ENCODE measurements at places on chromosomes 7 and 10.

GRCh38 chr10:103820101-103821062 lies 35.0 kb downstream of the SH3PXD2A start:
- no peak for DNase-seq

DNA sequence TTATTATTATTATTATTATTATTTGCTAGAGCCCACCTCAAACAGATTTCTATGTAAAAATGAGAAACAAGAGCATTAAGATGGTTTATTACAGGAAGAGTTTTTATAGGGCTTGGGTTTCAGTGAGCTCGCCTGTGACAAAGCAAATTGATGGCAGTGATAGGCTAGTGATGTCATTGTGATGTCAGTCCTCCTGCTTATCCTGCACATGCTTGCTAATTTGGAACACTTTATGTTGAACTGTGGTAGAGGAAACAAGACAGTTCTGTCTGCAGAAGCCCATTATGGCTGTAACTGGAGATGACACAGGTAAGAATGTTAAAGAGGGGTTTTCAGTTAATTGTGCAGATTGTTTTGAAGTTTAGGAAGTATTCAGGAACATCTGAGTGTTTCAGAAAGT lies 68.3 kb downstream of the CREM start:
- DNase-seq: no peak

DNA sequence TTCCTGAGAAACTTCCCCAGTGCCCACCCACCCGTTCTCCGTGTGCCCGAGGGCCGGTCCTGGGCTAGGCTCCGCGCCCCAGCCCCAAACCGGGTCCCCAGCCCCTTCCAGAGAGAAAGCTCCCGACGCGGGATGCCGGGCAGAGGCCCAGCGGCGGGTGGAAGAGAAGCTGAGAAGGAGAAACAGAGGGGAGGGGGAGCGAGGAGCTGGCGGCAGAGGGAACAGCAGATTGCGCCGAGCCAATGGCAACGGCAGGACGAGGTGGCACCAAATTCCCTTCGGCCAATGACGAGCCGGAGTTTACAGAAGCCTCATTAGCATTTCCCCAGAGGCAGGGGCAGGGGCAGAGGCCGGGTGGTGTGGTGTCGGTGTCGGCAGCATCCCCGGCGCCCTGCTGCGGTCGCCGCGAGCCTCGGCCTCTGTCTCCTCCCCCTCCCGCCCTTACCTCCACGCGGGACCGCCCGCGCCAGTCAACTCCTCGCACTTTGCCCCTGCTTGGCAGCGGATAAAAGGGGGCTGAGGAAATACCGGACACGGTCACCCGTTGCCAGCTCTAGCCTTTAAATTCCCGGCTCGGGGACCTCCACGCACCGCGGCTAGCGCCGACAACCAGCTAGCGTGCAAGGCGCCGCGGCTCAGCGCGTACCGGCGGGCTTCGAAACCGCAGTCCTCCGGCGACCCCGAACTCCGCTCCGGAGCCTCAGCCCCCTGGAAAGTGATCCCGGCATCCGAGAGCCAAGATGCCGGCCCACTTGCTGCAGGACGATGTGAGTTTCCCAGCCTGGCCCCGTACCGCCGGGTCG lies at the start of gene SCD:
SCD (plus strand) TSS at position 469 of the 803 bp plus-strand sequence; CDS start at position 741, 272 bp downstream.
- DNase-seq: peak; percentile 95

DNA sequence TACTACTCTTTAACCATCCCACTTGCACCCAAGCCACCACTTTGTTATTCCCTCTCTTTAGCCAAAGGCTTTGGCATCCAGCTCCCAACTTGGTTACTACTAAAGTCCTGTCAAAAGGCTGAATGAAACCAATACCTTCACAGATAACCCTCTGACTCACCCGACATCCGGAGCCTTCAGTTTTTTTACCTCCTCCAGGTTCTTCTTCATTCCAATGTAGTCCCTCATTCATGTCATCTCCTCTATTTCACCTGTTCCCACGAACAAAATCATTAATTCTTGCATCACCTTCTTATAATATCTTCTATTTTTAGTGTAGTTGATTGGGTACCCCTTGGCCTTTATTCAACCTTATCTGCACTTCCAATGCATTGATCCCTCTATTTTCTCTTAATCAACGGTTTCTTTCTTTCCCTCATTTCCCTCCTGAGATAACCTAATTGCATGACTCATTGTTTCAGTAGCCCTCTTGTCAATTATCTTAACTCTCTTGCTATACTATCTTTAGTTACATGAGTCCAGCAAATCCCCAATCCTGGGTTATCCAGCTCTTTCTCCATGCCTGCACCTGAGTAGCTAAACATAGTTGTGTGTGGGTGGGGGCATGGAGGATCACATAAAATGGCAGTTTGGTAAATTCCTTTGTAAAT lies 87.2 kb upstream of the COL1A2 start:
- DNase-seq: no peak

GRCh38 chr7:42448901-42449300 lies 211.9 kb upstream of the GLI3 start:
- no peak for DNase-seq

- DNase-seq: no peak
Observed at GRCh38 chr7:39733881-39734632, 110.7 kb downstream of the RALA start.

DNA sequence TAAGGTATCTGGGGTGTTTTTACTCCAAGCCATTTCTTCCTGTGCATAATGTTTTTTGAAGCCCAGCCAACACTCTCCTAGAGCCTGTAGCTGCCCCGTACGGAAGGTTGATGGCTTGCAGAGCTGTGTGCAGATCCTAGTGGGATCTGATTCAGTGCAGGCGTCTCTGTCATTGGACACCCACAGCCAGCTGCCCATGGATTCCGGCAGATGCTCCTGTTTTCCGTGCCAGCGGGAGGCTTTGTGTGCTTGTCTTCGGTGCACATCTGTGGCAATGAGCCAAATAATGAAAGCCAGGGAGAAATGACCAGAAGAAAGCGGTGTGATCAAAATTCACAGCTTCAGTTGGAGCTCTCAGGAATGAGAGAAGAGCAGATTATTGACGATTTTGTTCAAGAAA lies 426.4 kb downstream of the TYW1 start:
- no peak for DNase-seq

- no peak for DNase-seq
Observed at GRCh38 chr7:24417526-24418120, 133.6 kb downstream of the NPY start.

GRCh38 chr7:107501593-107501992 lies 31.7 kb downstream of the GPR22 start:
- DNase-seq: peak; percentile 38

- no peak for DNase-seq
Observed at GRCh38 chr7:85055906-85056305, 130.9 kb downstream of the SEMA3D start.

DNA sequence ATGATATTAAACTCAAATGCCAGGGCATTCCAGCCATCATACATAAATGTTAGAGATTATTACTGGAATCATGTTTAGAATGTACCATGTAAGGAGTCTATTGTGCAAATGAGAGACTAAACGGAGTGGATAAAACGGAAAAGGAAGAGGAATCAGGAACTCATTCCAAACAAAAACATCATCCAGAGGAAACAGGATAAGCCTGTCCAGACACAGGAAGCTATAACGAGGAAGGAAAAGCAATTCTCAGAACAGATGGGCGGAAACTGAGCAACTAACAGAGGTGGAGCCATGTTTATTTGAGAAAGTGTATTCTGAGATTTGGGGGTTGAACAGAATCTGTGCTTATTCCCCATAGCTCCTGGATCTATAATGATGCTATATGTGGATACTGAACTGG lies 52.3 kb upstream of the TRIM24 start:
- no peak for DNase-seq

GRCh38 chr10:784403-785088 lies 95.1 kb upstream of the DIP2C start:
- DNase-seq: peak; percentile 65

DNA sequence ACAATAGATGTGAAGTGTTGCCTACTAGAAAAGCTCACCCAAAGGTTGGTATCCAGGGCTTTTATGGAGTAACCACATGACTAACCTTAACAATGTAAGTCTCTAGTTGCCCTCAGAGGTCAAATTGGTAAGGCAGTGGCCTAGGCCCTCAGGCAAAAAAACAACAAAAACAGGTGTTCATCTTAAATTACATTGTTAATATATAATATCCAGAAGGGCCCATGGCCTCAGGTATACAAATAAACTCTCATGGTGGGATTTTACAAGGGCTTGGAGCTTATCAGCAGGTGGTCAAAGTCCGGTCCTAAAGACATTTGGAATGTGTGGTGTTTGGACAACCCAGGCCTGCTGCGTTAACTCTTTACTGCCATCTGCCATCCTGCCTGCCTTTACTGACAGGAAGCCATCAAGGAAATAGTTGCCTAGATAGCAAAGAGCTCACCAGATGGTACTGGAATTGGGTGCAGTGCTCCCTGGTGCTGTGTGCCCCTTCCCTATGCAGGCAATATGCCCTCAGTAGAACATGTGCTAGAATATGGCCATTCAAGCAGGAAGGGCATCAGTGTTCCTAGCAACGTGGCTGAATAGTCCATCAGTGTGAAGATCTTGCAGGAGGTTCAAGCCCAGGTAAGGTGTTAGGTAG lies 36.2 kb downstream of the TOMM7 start:
- peak; percentile 19 for DNase-seq

GRCh38 chr10:79453392-79453791 lies 8.0 kb upstream of the ZCCHC24 start:
- DNase-seq: no peak

GRCh38 chr7:36032361-36032818 lies 120.7 kb upstream of the EEPD1 start:
- DNase-seq: no peak

DNA sequence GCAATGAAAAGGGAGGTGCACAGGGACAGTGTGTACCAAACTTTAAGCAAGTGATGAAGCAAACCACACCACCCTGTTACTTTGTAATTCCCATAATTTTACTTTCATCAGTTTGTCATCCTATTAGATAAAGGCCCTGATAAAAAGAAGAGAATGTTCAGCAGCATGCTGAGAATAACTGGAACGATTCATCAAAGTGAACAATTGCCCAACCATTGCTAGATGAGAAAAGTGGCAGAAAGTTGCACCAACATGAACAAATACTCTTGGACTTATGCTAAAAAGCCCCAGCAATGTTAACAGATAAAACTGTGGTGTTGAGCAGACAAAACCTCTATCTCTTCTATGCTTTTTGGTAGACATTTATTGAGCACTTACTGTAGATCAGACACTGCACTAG lies 75.5 kb upstream of the PCGF5 start:
- no peak for DNase-seq

GRCh38 chr10:605632-606325 lies 83.7 kb downstream of the DIP2C start:
- DNase-seq: no peak

DNA sequence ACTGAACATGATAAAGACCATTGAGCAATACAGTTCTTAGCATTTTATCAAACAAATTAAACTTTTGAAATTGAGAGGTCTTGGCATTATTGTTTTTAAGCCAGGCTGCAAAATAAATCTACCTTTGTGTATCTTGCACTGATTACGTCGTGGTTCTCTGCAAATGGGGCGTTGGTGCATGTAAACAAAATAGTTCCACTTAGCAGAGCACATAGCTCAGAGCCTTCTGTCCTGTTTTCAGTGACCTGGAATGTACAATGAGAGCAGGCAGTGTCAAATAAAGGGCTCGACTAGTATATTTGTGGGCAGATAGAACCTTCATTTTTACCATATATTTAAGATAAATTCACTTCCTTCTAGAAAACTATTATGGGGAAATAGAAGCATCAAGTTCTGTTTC lies 333.9 kb upstream of the SMIM30 start:
- DNase-seq: no peak

DNA sequence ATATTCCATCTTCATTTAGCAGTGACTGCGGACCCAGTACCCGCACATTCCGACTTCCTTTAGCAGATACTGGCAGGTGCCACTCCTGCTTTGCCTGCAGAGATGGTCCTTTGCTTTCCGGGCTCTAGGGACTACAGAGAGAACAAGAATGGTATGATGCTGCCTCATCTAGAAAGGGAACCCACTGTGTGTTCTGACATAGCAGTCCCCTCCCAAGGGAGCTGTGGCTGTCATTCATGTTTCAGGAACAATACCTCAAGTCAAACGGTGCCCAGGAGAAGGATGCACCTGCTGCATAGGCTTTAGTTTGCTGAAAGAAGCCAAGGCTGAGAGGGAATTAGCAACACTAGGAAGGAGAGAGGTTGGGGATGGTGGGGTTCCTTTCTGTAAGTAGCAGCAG lies 15.9 kb upstream of the TMEM72 start:
- peak; percentile 46 for DNase-seq

- DNase-seq: peak; percentile 22
Observed at GRCh38 chr7:109868215-109868860, 1222.6 kb upstream of the LRRN3 start.

- no peak for DNase-seq
Observed at GRCh38 chr7:155487509-155488482, 29.9 kb downstream of the EN2 start.

DNA sequence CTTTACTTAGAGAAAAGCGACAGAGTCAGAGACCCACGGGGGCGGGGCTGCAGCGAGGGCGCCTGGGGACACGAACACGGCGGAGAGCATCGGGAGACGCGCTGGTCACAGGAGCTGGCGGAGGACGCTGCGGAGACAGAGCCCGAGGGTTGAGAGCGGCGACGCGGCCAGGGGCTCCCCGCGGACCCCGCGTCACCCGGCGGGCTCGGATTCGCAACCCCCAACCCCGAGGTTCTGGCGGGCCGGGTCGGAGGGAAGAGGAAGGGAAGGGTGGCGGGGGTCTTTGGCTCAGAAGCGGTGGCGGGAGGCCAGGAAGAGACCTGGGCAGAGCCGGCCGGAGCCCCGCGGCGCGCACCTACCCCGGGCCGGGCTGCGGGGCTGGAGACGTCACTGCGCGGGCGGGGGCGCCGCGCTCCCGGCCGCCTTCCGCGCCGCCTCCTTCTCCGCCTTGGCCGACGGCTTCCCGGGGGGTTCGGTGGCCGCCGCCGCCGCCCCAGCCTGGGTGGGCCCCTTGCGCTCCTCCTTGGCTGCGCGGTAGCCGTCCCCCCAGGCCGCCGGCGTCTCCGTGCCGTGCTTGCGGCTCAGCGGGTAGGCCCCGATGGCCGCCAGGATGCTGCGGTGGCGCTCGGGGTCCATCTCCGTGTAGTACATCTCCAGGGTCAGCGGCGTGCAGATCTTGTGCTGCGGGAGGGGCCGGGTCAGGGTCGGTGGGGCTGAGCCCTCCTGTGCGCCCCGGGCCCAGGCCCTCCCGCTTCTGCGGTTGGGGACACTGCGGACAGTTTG lies 11.1 kb downstream of the CALY start:
- DNase-seq: peak; percentile 61

- no peak for DNase-seq
Observed at GRCh38 chr10:124993736-124994451, 52.0 kb downstream of the ZRANB1 start.

GRCh38 chr7:122790591-122790990 lies 87.9 kb upstream of the RNF148 start:
- DNase-seq: no peak

GRCh38 chr7:112233048-112233697 lies 26.7 kb downstream of the ZNF277 start:
- DNase-seq: no peak
